Endothelial cell of umbilical vein (primary cell): ENCODE measurements at places on chromosomes 1 and 21. TPM values are rescaled to one million over a fixed set of nuclear protein-coding genes. Genes with fewer than 3 reads are reported as not detected.

Gene NID1
- 87.0 and 102 TPM in 2 replicates for total RNA-seq

Gene CELA2A
- total RNA-seq: not detected in 2 replicates

Gene MFSD2A
- 4.3 and 5.5 TPM in 2 replicates for total RNA-seq

Gene TSPAN2
- 2.4 and 5.0 TPM in 2 replicates for total RNA-seq

Gene SAMD13
- 3.9 and 4.8 TPM in 2 replicates for total RNA-seq

Gene KIF21B
- 4.4 and 4.7 TPM in 2 replicates for total RNA-seq

Gene ATAD3C
- total RNA-seq: 0.16 TPM in 1 of 2 replicates, not detected in the other

Gene BTG3
- 35.5 and 37.2 TPM in 2 replicates for total RNA-seq

Gene ARTN
- total RNA-seq: 0.18 and 0.48 TPM in 2 replicates

Gene LCE2B
- not detected in 2 replicates for total RNA-seq

Gene TNFRSF14
- total RNA-seq: 36.4 and 40.9 TPM in 2 replicates

Gene HHAT
- total RNA-seq: 2.4 TPM in 2 replicates

Gene PLA2G2F
- not detected in 2 replicates for total RNA-seq

Gene SAMD11
- total RNA-seq: not detected in 2 replicates

DNA sequence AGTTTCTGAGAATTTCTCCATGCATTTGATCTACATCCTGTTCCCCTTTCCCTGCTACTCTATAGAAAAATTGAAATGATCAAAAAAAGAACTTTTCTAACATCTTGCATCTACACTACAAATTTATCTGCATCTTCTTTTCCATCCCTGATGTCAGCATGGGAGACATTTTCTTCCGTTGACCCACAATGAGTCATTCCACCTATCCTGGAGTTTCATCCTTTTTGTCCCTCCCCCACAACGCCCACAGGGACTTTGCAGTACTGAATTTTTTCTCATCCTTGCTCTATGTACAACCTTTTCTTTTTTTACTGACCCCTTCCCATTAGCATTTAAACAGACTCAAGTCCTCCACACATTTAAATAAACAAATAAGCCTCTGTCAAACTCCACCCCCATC, 112.2 kb upstream of the MROH9 start:
- peaks cover 3% of the 10 kb centered on the region for H3K27me3 ChIP-seq
- no peak overlapping the region for H3K4me3 ChIP-seq
- H3K27ac ChIP-seq: no peak overlapping the region
- no peaks in the 10 kb centered on the region for H3K4me1 ChIP-seq
- no peaks in the 10 kb centered on the region for H3K36me3 ChIP-seq
- no peak for DNase-seq

DNA sequence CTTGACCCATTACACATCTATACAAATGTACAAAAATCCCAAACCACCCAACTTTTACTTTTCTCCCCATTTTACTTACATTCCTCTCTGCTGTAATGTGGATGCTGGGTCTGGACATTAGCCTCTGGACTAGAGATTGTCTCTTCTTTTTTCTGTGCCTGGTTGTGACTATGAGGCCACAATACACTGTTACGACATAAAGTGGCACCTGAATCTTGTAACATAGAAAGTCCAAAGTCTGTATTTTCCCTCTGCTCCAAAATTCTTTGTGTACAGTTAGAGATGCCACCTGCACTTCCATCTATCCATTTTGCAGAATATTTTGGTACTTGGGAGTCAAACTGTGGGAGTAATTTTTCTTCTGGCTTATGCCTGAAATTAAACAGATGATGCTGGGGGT, 22.7 kb downstream of the C21orf91 start:
- no peak overlapping the region for H3K4me3 ChIP-seq
- DNase-seq: no peak
- H3K4me1 ChIP-seq: no peaks in the 10 kb centered on the region

GRCh38 chr1:163442895-163443294, 121.1 kb downstream of the NUF2 start:
- H3K27ac ChIP-seq: no peak overlapping the region
- H3K27me3 ChIP-seq: no peaks in the 10 kb centered on the region
- H3K4me1 ChIP-seq: no peaks in the 10 kb centered on the region
- no peaks in the 10 kb centered on the region for H3K36me3 ChIP-seq
- H3K4me3 ChIP-seq: no peak overlapping the region

DNA sequence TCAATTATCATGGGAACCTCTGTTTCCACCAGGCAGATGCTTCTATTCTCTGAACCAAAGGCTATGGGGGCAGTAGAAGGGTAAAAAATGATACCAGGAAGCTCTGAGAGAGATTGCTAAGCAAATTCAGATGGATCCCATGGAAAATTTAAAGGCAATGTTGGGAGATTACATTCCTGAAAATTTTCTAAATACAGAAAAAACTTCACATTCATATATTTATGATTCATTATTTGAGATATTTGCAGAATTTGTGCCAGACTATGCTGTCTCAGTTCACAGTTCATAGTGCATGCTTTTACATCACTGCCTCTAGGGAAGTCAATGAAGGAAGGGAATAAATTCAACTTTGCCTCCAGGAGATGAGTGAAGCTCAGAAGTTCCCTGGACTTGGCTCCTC, 57.5 kb downstream of the KCNT2 start:
- no peaks in the 10 kb centered on the region for H3K36me3 ChIP-seq
- no peak for DNase-seq

- no peaks in the 10 kb centered on the region for H3K36me3 ChIP-seq
- H3K27ac ChIP-seq: no peak overlapping the region
- H3K4me1 ChIP-seq: no peaks in the 10 kb centered on the region
- no peaks in the 10 kb centered on the region for H3K27me3 ChIP-seq
Observed at GRCh38 chr1:92554216-92554615, 67.5 kb upstream of the GFI1 start.

GRCh38 chr1:37157634-37158033, 123.3 kb upstream of the GRIK3 start:
- DNase-seq: no peak
- no peaks in the 10 kb centered on the region for H3K4me1 ChIP-seq
- no peaks in the 10 kb centered on the region for H3K36me3 ChIP-seq
- no peak overlapping the region for H3K27ac ChIP-seq

DNA sequence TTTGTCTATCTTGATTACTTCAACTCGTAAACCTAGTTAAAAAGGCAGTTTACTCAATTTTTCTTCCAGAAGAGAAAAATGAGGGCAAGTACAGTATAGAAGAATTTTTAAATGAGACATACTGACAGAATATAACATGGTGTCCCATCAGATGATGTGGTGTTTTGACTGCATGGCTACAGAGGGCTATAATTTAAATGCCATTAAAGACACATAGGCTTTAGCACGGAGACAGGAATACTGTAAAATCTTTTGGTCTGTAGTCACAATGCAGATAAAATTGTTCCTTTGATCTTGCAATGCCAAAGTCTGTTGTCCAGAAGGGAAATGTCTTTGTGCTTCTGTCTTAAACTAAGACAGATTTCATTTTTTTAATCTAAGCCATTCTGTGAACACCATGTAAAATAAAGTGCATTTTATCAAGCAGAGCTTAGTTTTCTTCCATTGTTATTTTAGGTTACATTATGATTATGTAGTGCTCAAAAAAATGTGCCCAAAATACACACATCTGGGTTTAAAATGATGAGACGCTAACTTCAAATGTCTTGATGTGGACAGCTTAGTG, 249.6 kb downstream of the PTPRC start:
- H3K4me1 ChIP-seq: peaks cover 33% of the 10 kb centered on the region
- DNase-seq: no peak
- no peak overlapping the region for H3K4me3 ChIP-seq
- no peaks in the 10 kb centered on the region for H3K36me3 ChIP-seq
- no peaks in the 10 kb centered on the region for H3K27me3 ChIP-seq
- H3K27ac ChIP-seq: no peak overlapping the region

- no peak for DNase-seq
- H3K27me3 ChIP-seq: no peaks in the 10 kb centered on the region
- no peak overlapping the region for H3K4me3 ChIP-seq
- no peaks in the 10 kb centered on the region for H3K36me3 ChIP-seq
Observed at GRCh38 chr1:96926176-96926575, 204.6 kb downstream of the PTBP2 start.

DNA sequence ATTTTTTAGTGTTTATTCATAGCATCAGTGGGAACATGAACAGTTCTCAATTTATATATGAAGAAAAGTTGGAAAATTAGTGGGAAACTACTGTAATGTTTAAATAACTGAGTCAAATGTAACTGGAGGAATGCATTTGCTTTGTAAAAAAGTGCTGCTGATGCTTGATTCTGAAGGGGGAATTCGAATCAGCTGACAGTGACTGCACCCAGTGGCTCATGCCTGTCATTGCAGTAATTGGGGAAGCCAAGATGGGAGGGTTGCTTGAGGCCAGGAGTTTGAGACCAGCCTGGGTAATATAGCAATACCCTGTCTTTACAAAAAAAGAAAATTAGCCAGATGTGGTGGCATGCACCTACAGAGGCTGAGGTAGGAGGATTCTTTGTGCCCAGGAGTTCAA, 398.4 kb downstream of the ZP4 start:
- H3K27ac ChIP-seq: no peak overlapping the region
- H3K4me3 ChIP-seq: no peak overlapping the region
- H3K4me1 ChIP-seq: no peaks in the 10 kb centered on the region
- no peaks in the 10 kb centered on the region for H3K36me3 ChIP-seq

DNA sequence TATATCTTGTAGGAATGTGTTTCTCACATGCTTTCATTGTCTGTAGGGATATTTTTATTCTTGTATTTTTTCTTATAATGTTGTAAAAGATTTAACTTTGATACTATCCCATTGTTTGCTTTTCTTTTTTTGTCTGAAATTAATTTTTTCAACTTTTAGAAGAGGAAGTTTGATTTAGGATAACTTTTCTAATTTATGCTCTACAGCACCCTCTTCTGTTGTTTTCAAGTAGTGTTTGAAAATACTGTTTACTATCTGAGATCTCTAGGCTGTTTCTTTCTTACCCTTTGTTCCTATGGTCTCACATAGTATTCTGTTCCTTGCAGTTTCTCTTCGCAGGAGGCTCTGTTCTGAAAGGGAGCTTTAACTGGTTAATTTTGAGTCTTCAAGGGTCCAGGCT, 21.9 kb downstream of the ABCD3 start:
- no peaks in the 10 kb centered on the region for H3K36me3 ChIP-seq
- H3K27ac ChIP-seq: no peak overlapping the region
- no peaks in the 10 kb centered on the region for H3K27me3 ChIP-seq
- no peak for DNase-seq
- no peaks in the 10 kb centered on the region for H3K4me1 ChIP-seq

DNA sequence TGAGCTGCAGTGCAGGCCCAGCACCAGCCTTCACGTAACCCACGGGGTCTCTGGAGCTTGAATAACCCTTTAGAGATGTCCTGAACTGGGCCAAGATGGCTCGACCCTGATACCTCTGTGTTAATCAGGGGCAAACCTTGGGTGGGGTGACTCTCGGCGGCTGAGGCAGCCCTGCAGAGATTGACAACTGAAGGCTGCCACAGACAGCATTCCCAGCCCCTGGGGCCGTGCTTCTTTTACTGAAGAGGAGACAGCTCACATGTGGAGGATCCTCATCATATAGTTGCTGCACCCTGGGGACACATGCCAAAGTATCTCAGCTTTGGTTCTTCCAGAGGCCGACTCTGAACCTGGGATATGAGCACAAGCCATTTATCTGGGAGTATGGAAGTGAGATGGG, 57.3 kb upstream of the PTGFRN start:
- DNase-seq: no peak
- H3K27me3 ChIP-seq: no peaks in the 10 kb centered on the region
- H3K4me1 ChIP-seq: peaks cover 39% of the 10 kb centered on the region
- H3K4me3 ChIP-seq: no peak overlapping the region
- no peak overlapping the region for H3K27ac ChIP-seq

DNA sequence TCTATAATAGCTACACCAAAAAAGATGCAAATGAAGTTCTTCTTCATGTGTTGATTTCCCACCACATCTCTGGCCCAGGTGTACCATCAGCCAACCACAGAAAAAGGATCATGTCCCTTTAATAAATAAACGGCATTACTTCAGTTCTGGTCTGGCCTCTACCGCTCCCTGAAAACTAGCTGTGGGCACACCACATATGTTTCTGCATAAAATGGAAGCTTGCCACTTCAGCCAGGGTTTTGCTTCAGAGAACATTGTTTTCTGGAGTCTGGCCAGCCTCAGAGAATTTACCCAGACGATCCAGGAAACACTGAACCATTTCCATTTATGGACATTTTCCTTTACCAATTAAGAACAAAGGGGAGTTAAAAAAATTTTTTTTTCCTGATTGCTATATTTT, 5.8 kb upstream of the LAMC2 start:
- peaks cover 14% of the 10 kb centered on the region for H3K4me1 ChIP-seq
- H3K27me3 ChIP-seq: no peaks in the 10 kb centered on the region
- H3K27ac ChIP-seq: peak overlapping the region; percentile 90
- no peaks in the 10 kb centered on the region for H3K36me3 ChIP-seq
- no peak overlapping the region for H3K4me3 ChIP-seq

- H3K27me3 ChIP-seq: no peaks in the 10 kb centered on the region
- H3K27ac ChIP-seq: no peak overlapping the region
- H3K36me3 ChIP-seq: no peaks in the 10 kb centered on the region
- no peaks in the 10 kb centered on the region for H3K4me1 ChIP-seq
- no peak for DNase-seq
Observed at GRCh38 chr1:5887971-5888361, 104.3 kb downstream of the NPHP4 start.

DNA sequence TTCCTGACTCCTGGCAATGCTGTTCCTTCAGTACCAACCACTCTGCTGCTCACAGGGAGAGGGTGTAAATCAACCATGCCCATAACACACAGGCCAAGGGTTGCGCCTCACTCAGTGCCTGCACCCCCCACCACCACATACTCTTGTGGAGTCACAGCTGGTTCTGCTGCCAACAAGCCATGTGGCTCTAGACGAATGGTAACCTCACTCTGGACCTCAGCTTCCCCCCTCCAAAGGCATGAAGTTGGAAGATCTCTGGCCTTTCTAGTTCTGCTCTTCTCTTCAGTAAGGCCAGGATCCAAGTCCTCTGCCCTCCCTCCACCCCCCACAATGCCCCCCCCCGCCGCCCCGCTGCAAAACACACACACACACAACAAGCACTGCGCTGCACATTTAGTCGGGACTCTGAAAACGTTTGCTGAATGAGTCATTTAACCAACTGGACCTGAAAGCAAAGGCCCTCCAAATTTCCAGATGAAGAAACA, 1.7 kb upstream of the GLIS1 start:
- no peak overlapping the region for H3K27ac ChIP-seq
- peaks cover 11% of the 10 kb centered on the region for H3K4me1 ChIP-seq
- no peak overlapping the region for H3K4me3 ChIP-seq
- DNase-seq: no peak
- H3K36me3 ChIP-seq: no peaks in the 10 kb centered on the region

GRCh38 chr1:221334062-221334461, 407.8 kb downstream of the DUSP10 start:
- H3K27me3 ChIP-seq: no peaks in the 10 kb centered on the region
- H3K4me3 ChIP-seq: no peak overlapping the region
- no peak overlapping the region for H3K27ac ChIP-seq

GRCh38 chr1:225577241-225577640, 75.7 kb downstream of the ENAH start:
- no peak overlapping the region for H3K4me3 ChIP-seq
- H3K27me3 ChIP-seq: no peaks in the 10 kb centered on the region
- no peak overlapping the region for H3K27ac ChIP-seq
- H3K36me3 ChIP-seq: no peaks in the 10 kb centered on the region
- DNase-seq: no peak

- no peaks in the 10 kb centered on the region for H3K27me3 ChIP-seq
- H3K27ac ChIP-seq: no peak overlapping the region
- no peak overlapping the region for H3K4me3 ChIP-seq
- H3K36me3 ChIP-seq: no peaks in the 10 kb centered on the region
Observed at GRCh38 chr1:65182658-65183268, 34.8 kb downstream of the AK4 start.

- no peaks in the 10 kb centered on the region for H3K36me3 ChIP-seq
- DNase-seq: no peak
- H3K4me3 ChIP-seq: no peak overlapping the region
Observed at GRCh38 chr1:221174330-221174993, 295.2 kb downstream of the HLX start.

- H3K27ac ChIP-seq: peak overlapping the region; percentile 52
- H3K36me3 ChIP-seq: no peaks in the 10 kb centered on the region
- H3K27me3 ChIP-seq: no peaks in the 10 kb centered on the region
- H3K4me1 ChIP-seq: peaks cover 64% of the 10 kb centered on the region
Observed at GRCh38 chr1:112440574-112440973, 44.6 kb downstream of the CTTNBP2NL start.
